GM23248 (cell line): ENCODE measurements at places on chromosomes 3 and 15. TPM values are rescaled to one million over a fixed set of nuclear protein-coding genes. Genes with fewer than 3 reads are reported as not detected.
A peak's percentile ranks its signal among the peaks of the same experiment; 100 is the strongest.

- DNase-seq, result no peak
These were observed 6.9 kb upstream of the SPG11 start for GRCh38 chr15:44670087-44670950.

- no peak for DNase-seq
These were observed 38.5 kb downstream of the IDH2 start for GRCh38 chr15:90063770-90064247.

DNA sequence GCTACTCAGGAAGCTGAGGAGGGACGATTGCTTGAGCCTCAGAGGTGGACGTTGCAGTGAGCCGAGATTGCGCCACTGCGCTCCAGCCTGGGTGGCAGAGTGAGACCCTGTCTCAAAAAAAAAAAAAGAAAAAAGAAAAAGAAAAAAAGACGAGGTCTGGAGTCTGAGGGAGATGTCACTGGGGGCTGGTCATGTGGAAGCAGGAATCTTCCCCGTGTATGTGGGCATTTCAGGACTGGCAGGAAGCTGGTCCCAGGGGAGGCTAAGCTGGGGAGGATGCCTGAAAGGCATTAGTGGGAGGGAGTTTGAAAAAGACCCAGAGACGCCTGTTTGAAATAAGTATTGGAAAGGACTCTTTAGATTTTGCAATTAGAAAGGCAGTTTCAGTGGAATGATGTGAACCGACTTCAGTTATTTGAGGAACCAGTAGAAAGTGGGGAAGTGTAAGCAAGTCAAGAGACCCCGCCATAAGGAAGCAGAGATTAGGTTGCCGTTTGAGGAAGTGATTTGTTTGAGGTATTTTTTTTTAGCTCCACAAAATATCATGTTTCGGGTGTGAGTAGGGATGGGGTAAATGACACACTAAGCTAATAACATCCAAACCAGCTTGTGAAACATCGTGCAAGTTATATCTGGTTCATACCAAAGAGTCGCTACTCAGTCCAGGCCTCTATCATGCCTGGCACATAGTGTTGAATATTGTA, 55.5 kb downstream of the ST6GAL1 start:
- DNase-seq, result no peak

- peak; percentile 60 for DNase-seq
These were observed 84.6 kb upstream of the DPH6 start for GRCh38 chr15:35630532-35630931.

DNA sequence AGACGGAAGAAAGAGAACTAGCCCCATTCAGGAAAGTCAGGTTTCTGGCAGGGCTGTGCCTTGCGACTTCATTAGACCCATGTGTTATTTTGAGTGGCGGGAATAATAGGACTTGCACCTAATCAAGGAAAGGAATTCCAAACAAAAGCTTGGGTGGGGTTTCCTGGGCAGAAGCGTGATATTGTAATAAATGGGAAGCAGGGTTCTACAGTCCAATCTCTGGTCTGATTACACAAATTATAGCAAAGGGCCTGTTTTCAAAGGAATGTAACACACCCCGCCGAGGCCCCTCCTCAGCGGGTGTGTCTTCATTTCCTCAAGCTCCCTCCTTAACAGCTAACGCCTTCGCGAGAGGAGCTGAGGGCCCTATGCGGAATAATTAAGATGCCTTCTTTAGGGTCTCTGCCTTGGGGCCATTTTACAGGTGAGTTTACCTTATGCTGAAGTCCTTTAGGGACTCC, 396.0 kb upstream of the C2CD4B start:
- no peak for DNase-seq

GRCh38 chr3:134911586-134912548, 116.8 kb downstream of the EPHB1 start:
- DNase-seq, result no peak

DNA sequence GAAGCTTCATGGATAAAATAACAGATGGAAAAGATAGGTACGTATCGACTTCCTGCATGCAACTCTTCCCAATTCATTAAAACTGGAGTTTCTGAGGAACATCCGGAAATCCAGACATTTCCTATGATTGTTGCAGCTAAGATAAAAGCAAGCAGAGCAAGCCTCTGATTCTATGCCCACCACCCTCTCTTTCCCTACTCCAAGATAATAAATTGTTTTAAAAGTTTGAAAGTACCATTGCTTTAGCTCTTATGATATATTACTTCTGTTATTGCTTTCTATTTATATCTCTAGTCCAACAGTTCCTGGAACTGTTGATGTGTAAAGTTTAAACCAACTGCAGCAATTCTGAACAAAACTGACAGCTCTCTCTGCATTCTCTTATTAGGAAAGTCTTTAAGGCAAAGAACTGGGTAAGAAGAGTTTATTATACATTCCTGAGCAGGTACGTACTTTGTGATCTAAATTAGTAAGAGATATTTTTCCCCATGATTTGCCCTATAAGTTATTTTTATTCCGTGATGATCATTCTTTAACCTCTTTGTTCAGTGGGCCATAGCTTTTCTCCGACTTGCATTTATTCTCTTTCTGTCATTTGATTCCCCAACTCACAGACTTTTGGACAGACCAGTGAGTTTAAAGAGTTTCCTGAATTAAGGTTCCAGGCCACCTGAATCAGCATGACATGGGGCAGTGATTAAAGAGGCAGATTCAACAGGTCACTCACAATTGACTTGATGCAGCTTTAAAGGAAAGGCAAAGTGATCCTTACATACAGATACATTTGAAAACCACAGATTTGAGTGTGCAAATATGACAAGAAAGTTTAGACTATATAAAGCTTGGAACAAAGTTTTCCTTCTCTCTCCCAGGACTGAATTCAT, 94.2 kb upstream of the THRB start:
- no peak for DNase-seq

- DNase-seq, result peak; percentile 93
These were observed 94.7 kb upstream of the RBMS3 start for GRCh38 chr3:29186131-29186599.

DNA sequence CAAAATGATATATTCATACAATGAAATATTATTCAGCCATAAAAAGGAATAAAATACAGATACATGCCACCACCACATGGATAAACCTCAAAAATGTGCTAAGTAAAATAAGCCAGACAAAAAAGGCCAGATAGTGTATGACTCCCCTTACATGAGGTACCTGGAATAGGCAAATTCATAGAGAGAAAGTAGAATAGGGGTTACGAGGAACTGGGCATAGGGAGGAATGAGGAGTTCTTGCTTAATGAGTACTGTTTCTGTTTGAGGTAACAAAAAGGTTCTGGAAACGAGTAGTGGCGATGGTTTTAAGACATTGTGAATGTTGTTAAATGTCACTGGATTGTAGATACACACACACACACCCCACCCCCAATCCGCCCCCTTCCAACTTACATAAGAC, 8.2 kb downstream of the RAF1 start:
- no peak for DNase-seq

GRCh38 chr15:100889385-100890050, 9.9 kb downstream of the ALDH1A3 start:
- peak; percentile 92 for DNase-seq

The SKOR1 gene
- polyA plus RNA-seq, result not detected in 2 replicates

The RAB43 gene
- 6.0 and 6.9 TPM in 2 replicates for polyA plus RNA-seq
